ENCODE measurements at places on chromosomes 5 and 9. TPM values are rescaled to one million over a fixed set of nuclear protein-coding genes. Genes with fewer than 3 reads are reported as not detected.
A peak's percentile ranks its signal among the peaks of the same experiment; 100 is the strongest.

PCDHA1 gene
- 0.08 TPM for polyA plus RNA-seq

DNA sequence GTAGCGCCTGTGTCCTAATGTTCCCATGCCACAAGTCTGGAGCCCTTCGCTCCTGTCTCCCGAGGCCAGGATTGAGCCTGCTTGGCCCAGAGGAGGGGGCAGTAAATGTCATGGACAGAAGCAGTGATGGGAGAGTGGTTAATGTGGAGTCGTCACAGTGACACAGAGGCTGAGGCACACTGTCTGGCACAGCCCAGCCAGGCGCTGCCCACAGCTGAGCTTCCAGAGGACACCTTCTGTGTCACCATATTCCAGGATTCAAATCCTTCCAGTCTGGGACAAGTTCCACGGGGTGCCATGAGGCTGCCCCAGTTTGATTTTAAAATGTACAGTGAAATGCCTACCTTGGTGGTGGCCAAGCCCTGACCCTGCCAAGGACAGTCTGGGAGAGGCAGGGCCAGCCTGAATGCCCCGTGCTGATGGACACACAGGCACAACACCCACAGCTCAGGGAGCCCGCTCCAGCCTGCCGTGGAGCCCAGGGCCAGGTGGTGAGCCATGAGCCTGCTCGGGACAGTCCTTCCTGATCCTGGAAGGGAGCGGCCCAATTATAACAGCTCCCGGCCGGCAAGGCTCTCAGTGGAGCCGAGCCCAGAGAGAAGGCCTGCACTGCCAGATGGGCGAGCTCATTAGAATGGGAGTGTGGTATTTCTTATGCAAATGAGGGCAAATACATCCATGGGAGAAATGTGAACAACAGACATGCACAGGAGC, 99.1 kb upstream of the RUFY1 start:
- no peak for DNase-seq

GRCh38 chr9:81824802-81825730, 103.2 kb upstream of the SPATA31D4 start:
- no peak for DNase-seq

DNA sequence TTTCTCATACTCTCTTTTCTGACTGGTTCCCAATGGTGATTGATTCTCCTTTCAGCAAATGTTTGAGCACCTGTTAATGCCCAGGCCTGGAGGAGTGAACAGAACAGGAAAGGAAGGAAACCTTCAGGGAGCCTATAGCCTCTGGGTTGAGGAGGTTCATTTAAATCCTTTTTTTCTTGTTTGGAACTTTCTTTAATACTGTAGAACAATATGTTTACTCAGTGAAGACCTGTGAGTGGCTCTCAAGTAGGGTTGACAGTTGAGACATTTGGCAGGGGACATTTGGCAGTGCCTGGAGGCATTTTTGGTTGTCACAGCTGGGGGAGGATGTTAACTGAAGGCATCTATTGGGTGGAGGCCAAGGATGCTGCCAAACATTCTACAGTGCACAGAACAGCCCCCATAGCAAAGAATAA, 6.1 kb upstream of the FAM120AOS start:
- DNase-seq: no peak

DNA sequence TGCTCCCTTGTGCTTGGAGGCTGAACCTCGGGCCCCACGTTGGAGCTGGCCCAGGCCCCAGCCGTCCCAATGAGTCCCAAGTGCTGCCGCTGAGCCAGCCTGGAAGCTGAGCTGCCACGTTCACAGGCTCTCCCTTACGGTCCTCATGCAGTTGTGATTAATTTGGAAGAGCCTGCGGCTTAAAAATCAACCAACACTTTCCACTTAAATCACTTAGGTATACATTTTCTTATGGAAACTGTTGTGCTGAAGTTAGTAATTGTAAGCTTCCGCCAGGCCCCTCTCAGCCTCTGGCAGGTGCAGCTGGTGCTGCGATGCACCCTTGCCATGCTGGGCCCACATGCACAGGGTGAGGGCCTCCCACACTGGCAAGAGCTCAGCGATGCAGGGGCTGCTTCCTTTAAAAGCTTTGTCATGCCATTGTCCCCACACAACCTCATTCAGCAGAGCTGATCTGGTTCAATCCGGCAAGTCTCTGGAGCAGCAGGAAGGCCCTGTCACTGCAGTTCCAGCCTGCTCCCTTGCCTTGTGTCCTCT, 61.0 kb downstream of the IPPK start:
- no peak for DNase-seq

GRCh38 chr9:14203356-14204056, 110.4 kb downstream of the NFIB start:
- no peak for DNase-seq

RGS7BP gene
- 7.5 TPM for polyA plus RNA-seq

GRCh38 chr9:89137542-89138462, 40.8 kb downstream of the SHC3 start:
- no peak for DNase-seq

- peak; percentile 10 for DNase-seq
These were observed 779 bp upstream of the CTNNA1 start for GRCh38 chr5:138752341-138752950.

DNA sequence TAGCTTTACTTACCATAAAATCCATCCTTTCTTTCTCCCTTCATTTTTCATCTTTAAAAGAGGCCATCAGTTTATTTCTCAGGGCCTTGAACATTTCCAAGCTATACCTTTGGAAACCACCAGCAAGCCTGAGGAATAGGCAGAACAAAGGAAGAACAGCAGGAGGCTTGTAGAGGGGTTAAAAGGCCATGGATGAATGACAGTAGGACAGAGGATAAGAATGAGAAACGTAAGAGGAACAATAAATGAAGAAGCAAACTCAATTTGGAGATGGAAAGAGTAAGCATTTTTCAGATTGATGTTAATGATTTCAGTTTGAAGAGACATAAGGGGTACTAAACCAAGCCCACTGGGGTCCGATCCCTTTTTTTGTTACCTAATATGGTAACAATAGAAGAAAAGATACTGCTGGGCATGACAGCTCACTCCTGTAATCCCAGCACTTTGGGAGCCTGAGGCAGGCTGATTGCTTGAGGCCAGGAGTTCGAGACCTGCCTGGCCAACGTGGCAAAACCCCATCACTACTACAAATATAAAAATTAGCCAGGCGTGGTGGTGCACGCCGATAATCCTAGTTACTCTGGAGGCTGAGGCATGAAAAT, 106.6 kb upstream of the NMUR2 start:
- DNase-seq: no peak
